ENCODE measurements at places on chromosomes 5 and 9. TPM values are rescaled to one million over a fixed set of nuclear protein-coding genes. Genes with fewer than 3 reads are reported as not detected.

DNA sequence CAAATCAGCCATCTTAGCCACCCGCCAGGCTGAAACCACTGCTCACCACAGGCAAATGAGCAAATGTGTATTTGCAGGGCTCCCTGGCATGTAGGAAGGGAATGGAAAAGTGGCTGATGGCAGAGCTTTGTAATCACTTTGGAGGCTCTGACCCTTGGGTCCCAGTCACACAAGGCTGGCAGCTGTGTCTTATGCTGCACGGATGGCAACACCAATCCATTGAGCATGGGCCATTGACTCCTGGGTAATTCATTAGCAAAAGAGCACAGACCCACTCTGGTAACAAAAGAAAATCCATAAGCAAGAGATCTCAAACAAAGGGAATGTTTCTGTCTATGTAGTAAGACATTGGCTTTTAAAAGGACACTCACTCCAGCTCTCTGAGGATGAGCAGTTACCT lies 57.6 kb downstream of the SPOCK1 start:
- DNase-seq: no peak

MLANA gene
- not detected for total RNA-seq

SH2D3C gene
- total RNA-seq: 65.8 TPM

DNA sequence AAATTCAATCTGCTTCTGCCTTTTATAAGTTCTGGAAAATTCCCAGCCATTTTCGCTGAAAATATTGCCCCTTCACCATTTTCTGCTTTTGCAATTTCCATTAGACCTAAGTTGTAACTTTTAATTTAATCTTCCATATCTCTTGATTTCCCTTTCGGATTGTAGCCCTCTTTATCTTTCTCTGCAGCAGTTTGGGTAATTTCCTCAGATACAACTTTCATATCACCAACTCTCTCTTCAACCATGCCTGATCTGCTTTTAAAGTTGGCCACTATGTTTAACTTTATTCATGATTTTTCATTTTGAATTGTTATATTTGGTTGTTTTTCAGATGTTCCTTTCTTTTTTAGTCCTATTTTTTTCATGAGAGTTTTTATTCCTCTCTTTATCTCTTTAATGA lies 157.0 kb upstream of the VLDLR start:
- DNase-seq: no peak

DNA sequence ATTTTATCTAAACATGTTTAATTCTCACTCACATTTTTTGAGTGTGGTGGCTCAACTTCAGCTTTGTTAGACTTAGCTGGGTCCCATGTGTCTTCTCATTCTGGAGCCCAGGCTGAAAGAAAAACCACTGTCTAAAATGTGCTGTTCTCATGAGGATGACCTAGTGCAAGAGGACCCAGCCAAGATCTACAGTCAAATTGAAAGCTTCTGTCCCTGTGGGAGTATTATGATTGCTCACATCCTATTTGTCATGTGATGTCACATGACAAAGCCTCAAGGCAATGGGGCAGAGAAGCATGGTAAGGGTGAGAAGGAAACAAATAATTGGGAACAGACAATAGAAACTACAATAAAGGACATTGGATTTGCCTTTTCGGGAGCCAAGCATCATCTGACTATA lies 113.4 kb upstream of the ASTN2 start:
- DNase-seq: no peak

DNA sequence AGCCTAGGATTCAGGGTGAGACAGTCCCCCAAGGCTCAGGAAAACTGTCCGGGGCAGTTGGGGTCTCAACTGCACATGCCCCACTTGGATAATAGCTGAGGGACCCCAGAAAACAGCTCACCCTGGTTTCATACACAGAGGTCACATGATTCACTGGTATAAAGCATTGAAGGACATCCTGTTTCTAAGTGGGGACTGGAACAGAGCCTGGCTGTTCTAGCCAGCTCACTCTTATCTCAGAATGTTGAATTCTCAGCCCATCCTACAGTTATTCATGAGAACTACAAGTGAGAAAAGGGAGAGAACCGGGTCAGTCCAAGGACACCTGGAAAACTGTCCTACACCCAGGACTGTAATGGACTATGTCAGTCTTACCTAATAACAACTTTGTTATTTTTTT lies 170.9 kb downstream of the FGF1 start:
- DNase-seq: no peak

DNA sequence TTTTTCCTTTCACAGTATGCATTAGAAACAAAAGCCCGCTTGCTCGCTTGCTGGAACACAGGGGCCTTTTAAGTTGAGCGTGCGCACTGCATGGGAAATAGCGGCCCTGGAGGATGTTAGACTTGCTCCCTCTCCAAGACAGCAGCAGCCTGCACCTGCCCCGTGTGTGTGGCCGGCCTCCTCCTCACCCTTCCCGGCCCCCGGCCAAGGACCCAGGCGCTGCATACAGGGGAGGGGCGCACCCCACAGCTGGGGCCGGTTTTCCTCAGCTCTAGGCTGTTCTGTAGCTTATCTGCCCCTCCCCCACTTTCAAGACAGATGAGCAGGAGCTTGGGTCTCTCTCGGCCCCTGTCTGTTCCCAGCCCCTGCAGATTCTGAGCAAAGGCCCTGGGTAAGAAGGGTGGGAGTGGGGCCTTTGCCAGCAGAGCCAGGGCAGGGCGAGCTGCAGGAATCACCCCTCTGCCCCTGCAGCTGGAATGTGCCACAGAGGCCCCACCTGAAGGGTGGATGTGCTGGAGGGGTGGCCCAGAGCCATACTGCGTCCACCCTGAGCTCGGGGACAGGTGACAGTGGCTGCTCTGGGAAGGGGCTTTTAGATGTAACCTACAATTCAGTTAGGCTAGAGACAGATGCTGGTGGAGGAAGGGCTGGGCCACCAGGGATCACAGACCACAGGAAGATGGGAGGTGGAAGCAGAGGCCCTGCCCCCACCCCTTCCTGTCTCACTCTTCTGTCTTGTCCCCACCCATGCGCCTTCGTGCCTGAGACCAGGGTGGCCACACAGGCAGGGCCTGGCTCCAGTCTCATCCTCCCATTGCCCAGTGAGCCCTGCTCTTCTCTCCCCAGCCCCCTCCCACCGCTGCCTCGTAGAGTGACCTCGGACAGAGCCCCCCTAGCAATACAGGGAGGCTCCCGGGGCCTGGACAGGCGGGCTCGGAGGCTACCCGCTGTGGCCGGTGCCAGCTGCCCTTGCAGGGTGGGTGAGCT lies 132.4 kb downstream of the DAB2IP start:
- no peak for DNase-seq

EGFLAM gene
- total RNA-seq: not detected

DNA sequence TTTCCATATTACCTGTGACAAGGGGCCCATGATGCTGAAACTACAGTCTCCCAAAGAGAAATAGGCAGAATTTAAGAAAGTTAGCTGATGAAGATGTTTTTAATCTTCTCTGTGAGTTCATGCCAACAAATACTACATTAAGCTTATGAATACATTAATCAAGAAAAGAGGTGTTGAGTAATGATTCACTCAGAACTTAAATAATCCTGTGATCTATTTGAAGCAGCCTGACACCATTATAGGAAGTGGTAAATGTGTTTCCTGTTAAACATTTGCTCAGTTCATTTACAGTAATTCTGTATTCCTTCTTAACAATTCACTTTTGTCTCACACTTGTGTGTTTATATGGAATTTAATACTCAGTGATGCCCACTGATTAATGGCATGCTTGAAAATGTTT lies 75.0 kb upstream of the IZUMO3 start:
- no peak for DNase-seq

DNA sequence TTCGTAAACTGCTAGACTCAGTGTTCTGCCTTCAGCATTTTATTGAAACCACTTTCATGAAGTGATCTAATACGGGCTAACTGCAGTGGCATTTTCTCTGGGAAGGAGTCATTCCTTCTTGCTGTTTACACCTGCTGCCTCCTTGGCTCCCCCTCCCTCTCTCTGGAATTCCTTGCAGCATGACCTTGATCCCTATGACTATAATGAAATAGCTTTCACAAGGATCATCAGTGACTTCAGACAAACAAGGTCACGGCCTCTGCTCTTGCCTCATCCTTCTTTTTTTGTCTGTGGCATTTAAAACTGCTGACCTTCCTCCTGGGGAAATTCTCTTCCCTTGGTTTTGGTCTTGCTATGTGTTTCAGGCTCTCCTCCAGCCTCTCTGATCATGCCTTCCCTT lies 90.2 kb downstream of the ZNF462 start:
- DNase-seq: no peak

GRCh38 chr5:116626945-116627679 lies 52.5 kb upstream of the SEMA6A start:
- DNase-seq: no peak

DNA sequence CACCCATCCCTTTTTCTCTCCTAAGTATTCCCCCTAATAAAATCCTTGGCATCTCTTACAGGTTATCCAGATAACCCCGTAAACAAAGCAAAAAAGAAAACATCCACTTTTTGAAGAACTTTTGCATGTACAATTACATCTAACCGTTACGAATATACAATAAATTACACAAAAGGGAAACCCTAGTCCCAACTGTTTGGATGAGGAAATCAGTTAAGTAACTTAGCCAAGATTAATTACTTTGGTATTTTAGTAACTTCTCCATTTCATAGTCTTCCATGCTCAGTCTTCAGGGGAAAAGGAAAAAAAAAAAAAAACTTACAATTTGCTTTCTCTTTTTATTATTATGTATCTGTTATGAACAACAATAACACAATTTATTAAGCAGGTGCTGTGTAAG lies 212.9 kb downstream of the ACTL7B start:
- DNase-seq: no peak

PDE8B gene
- total RNA-seq: 0.07 TPM

DNA sequence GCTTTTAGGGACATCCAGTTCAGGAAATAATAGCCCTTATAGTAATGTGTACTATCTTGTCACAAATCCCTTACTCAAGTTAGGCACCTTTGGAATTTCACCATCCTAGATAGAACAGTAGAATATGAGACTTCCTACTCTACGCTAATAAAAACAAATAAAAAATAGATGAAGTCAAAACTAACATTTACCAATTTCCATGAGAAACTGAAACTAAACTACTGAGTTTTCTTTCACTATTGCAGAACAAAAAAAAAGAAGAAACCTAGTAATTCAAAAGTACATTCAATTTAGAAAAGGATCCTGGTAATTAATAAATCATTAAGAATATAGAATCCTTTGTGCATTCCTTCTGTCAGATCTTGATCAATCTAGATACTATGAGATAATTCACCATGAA lies 14.0 kb downstream of the STARD4 start:
- no peak for DNase-seq

ANKRD34B gene
- not detected for total RNA-seq

DNA sequence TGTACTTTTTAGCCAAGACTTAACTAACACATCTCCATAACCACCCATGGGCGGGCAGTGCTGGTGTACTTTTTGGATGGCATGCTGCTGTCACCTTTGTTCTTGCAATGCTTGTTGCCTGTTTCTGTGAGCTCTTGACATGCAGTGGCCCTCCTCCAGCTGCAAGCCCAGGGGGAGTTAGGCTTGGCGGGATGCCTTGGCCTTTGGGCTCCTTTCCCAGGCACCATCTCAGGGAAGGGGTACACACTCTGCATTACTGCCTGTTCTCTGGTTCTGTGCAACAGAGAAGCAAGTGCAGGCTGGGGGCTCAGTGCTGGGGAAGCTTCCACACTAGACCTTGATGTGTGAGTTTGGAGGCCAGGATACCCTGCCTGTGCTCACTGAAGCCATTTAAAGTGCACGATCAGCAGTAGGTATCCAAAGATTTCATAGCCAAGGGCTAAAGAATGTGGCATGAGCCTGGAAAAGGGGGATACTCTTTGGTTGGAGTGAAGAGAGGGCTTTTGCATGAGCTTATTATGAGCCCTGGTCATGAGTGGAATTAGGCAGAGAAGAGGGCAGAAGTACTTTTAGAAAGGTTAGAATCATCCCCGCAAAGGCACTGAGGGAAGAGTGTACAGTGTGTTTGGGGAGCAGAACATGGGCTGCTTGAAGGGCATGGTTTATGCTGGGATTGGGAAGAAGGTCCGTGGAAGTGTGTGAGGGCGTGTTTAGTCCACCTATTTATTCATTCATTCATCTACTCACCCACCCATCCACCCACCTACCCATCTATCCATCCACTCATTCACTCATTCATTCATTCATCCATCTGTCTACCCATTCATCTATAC lies 22.5 kb downstream of the PSAT1 start:
- no peak for DNase-seq

GRCh38 chr5:56459394-56460194 lies 226.5 kb upstream of the ANKRD55 start:
- DNase-seq: no peak

AQP3 gene
- 17.8 TPM for total RNA-seq

- DNase-seq: no peak
Measured at GRCh38 chr9:107214915-107215314, 68.2 kb upstream of the RAD23B start.

GRCh38 chr5:85479849-85480248 lies 1095.2 kb upstream of the EDIL3 start:
- DNase-seq: no peak

GRCh38 chr9:113590991-113591898 lies 127.7 kb downstream of the RGS3 start:
- peak; percentile 72 for DNase-seq

GRCh38 chr9:116806075-116806474 lies 119.0 kb downstream of the TRIM32 start:
- DNase-seq: no peak

All from activated T-cell treated with anti-CD3 and anti-CD28 coated beads, Interleukin-2, amount 50 U/mL, for 72 hours (primary cell).